ENCODE measurements at places on chromosomes 16 and 17. TPM values are rescaled to one million over a fixed set of nuclear protein-coding genes. Genes with fewer than 3 reads are reported as not detected.

Gene C17orf113
- 3.6 TPM for total RNA-seq

Gene KRT39
- not detected for total RNA-seq

DNA sequence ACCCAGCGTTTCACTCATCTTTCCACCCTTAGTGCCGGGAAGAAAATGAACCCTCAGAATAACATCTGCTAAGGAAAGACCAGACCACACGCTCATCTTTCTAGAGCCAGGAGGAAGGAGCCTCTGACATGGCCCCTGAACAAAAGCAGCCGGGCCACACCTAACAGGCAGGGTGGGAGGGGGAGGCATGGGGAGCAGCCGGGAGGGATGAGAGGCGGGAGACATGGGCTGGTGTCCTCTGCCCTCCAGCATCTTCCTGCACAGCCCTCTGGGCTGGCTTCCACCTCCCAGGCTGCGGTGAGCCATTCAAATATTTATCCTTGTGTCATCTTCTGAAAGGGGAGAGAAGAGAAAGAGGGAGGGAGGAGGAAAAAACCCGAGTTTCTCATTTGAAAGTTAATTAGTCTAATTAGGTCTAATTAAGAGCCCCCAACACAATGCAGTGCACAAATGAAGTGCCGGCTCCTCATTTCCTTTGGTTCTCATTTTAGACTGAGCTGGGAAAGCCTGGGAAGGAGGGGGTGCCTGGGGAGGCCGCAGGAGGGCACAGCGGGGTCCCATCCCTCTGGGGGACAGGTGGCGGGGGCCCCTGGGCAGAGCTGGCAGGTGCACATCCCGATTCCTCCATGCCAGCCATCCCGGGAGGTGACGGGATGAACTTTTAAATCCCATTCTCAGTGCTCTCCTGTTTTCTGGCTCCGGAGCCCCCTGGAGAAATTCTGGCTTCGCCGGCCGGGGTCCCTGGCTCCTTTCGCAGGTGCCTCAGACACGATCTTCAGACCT lies 90.5 kb downstream of the ENGASE start:
- no peaks in the 10 kb centered on the region for H3K27me3 ChIP-seq
- H3K27ac ChIP-seq: no peak overlapping the region
- H3K4me1 ChIP-seq: no peaks in the 10 kb centered on the region
- H3K4me3 ChIP-seq: no peak overlapping the region
- H3K36me3 ChIP-seq: no peaks in the 10 kb centered on the region
- no peak for DNase-seq

GRCh38 chr16:31108794-31109558 lies 790 bp downstream of the BCKDK start:
- H3K36me3 ChIP-seq: peaks cover 28% of the 10 kb centered on the region
- H3K27ac ChIP-seq: peak overlapping the region; percentile 95
- no peaks in the 10 kb centered on the region for H3K27me3 ChIP-seq
- DNase-seq: no peak
- H3K4me1 ChIP-seq: peaks cover 5% of the 10 kb centered on the region

- H3K27me3 ChIP-seq: no peaks in the 10 kb centered on the region
- no peaks in the 10 kb centered on the region for H3K36me3 ChIP-seq
- DNase-seq: no peak
- no peaks in the 10 kb centered on the region for H3K4me1 ChIP-seq
These were observed 175.9 kb upstream of the SALL1 start for GRCh38 chr16:51327001-51327400.

GRCh38 chr16:19644877-19645276 lies 73.2 kb downstream of the KNOP1 start:
- peaks cover 3% of the 10 kb centered on the region for H3K36me3 ChIP-seq
- H3K27me3 ChIP-seq: no peaks in the 10 kb centered on the region
- DNase-seq: peak; percentile 8
- H3K27ac ChIP-seq: no peak overlapping the region
- no peaks in the 10 kb centered on the region for H3K4me1 ChIP-seq

Data from lung (tissue), 17 donors.